ENCODE measurements at places on chromosomes 12 and 14.

DNA sequence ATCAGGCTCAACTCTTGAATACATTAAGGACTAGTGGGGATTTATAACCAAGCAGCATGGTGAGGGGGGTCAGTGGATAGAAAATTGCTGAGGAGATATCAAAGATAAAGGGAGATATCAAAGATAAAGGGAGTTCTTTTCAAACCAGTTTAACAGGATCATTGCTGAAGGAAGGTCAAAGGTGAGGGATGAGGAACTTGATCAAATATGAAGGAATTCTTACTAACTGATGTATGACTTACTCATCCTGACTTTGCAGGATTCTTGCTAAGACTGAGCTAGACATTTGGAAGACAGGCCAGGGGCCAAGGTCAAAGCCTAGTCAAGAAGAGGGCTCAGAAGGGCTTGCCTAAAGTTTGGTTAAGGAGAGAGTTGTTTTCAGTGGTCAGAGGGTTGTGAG is 4.8 kb downstream of the ABHD4 start:
- DNase-seq: no peak

- peak; percentile 79 for DNase-seq
These were observed 522 bp downstream of the R3HDM2 start for GRCh38 chr12:57430112-57430930.

- no peak for DNase-seq
These were observed 2.1 kb downstream of the SDR9C7 start for GRCh38 chr12:56932146-56932545.

- no peak for DNase-seq
These were observed 100.6 kb downstream of the ANO4 start for GRCh38 chr12:100895192-100895591.

GRCh38 chr12:89993632-89994031 is 285.0 kb upstream of the ATP2B1 start:
- DNase-seq: no peak

DNA sequence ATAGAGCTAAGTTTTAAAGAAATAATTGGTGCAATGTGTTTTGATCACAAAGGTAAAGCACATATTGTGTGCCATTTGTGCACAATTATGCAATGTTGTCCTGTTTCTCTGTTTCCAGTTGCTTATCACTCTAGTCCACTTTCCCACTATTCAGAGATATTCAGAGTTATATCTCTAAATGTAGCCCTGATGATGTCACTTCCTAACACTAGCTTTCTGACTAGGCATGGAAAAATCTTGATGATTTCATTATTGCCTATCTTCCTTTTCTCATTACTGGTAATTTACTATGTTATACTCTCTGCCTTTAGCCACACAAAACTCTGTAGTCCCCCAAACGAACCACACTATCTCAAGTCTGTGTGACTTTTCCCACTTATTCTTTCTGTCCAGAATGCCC is 221.2 kb downstream of the TRHDE start:
- no peak for DNase-seq

- no peak for DNase-seq
These were observed 74.6 kb upstream of the OSBPL8 start for GRCh38 chr12:76634133-76634532.

- no peak for DNase-seq
These were observed 8.7 kb downstream of the TMEM253 start for GRCh38 chr14:21109377-21110138.

DNA sequence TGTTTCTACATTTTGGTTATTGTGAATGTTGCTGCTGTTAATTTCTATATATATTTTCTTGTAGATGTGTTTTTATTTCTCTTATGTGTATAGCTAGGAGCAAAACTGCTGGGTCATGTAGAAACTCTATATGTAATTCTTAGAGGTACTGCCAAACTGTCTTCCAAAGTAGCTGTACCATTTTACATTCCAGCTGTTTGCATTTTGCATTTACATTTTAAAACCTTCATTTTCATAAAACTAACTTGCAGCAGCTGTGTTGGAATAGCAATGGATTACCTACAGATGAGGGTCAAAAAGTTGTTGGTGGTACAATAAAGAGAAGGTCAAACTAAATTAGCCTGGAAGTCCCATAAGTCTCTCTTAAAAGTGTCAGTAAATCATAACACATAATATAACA is 1109.7 kb downstream of the FLRT2 start:
- no peak for DNase-seq

GRCh38 chr12:3123729-3124128 is 46.5 kb downstream of the TSPAN9 start:
- DNase-seq: no peak

DNA sequence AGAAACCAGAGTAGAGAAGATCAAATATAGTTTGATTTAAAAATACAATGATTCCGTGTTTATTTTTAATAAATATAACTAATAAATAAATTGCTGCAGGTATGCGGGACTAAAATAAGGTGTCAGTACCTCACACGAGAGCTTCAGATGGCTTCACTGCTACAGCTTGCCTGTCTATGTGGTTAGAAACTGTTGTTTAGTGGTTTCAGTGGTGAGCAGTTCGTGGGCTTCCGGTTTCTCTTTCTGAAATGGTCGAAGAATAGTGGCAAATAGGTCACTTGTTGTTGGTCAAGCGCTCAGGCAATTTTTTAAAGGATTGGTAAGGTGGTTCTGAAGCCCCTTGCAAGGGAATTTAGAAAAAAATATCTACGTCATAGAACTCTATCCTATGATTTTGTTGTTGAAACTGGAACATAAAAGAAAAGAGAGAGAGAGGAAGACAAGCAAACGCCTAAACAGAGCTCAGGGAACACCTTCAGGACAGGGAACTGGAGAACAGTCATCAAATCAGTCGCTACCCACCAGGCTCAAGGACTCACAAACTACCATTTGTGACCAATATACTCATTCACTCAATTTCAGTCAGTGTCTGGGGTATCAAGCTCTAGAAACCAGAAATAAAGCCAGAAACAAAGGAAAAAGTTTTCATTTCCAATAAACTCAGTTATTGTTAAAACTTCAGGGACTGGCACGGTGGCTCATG is 31.3 kb downstream of the GABARAPL1 start:
- no peak for DNase-seq

DNA sequence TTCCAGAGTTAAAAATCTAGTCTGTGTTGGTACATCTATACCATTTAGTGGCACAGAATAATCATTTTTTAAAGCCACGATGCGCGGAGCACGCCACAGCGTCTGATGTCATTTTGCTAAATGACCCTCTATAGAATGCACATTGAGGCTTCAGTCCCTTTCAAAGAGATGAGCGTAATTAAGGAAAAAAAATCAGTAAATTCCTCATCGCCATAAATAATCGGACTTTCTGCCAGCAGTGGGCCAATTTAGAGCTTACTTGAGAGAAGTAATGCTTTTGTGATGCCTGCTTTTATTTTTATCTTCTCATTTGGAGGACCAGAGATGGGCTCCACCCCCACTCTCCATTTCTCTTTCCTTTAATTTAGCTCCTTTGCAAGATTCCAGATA is 4.0 kb downstream of the ASCL1 start:
- DNase-seq: no peak

GRCh38 chr14:22428700-22429291 is 160.2 kb downstream of the DAD1 start:
- DNase-seq: no peak

DNA sequence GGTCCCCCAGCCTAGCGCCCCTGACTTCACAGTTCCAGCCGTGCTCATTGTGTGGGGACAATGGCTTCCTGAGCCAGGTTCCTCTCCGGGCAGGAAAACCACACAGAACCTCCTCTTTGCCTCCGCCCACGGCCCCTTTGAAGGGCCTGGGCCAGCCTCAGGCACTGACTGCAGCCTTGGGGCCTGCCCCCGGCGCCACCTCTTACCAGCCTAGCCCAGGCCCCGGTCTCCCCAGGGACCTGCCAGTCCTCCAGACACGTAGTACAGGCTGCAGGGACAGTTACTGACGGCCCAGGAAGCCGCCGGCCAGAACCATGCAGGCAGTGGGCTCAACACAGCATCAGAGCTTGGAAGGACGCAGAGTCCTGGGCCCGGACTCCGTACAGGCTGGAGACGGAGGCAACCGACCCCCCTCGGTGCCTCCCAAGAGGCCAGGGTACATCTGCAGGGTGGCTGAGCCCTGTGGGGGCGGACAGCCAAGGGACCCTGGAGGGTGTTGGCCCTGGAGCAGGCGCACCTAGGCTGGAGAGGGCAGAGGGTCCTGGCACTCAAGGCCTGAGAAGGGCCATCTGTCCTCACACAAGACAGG is 20.9 kb upstream of the NUDT14 start:
- DNase-seq: no peak

GRCh38 chr12:38391007-38391406 is 74.4 kb downstream of the ALG10B start:
- no peak for DNase-seq

DNA sequence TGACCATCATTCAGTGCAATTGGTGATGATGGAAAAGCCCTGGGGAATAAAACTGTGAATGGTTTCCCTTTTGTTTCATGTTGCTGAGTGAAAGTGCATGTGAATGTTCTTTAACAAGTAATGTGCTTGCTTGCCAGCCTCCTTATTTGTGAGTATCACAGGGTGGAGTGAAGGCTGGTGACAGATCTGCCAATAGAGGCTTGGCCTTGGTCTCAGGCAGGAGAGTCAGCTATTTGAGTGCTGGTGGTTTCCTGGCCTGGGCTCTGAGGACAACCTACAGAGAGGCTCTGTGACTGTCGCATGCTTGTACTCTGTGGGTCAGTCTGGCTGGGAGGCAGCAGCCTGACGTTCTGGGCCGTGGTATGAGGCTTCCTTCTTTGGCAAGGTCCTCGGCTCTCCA is 20.7 kb downstream of the KRT85 start:
- DNase-seq: no peak

DNA sequence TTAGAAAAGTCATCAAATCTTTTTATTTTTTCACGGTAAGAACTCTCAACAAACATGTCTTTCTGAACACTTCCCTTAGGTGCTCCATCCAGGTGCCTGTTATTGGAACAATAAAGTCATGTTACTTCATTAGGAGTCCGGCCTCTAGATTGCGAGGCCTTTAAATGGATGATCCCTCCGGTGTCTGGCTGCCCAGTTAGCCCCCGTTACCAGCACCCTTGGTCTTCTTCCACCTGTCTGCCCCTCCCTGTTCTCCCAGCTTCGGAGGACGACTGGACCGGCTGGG is 593 bp upstream of the PA2G4 start:
- DNase-seq: no peak

DNA sequence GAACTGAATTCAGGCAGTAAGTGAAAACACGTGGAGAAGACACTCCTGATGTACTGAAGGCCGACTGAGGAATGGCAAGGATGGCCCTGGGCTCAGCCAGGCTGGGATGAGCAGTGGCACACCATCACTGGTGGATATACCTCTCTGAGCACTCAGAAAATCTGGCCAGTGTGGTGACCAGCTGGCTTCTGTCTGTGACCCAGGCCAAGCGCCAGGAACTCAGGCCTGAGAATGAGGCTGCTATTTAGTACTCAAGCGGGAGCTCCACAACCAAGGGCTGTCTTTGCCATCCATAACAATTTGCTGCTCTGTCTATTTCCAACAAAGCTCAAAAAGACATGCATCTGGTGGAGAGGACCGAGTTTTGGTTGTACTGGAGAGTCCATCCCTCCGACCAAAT is 586.3 kb downstream of the BCL11B start:
- no peak for DNase-seq

- no peak for DNase-seq
These were observed 261.9 kb downstream of the RAD51B start for GRCh38 chr14:68081489-68081888.

DNA sequence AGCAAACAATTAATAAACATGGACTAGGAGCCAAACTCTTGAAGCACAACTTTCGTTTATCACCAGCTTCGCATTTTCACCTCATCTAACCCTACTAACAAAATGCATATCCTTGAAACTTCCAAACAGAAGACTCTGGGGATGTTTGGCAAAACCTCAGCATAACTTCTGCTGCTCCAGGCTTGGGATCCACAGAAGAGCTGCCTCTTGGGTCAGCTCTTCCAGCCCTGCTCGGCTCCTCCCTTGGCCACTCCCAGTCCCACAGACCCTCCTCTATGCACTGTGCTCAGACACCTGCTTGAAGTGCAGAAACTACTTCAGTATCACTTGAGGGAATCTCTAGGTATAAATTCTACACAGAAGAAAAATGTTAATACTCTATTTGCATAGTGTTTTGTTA is 110.0 kb upstream of the AMIGO2 start:
- no peak for DNase-seq
